NCI-H1048 (cell line): ENCODE measurements at places on chromosomes 1 and 21.

GRCh38 chr1:67165468-67166041 is 699 bp upstream of the IL23R start:
- DNase-seq: no peak

DNA sequence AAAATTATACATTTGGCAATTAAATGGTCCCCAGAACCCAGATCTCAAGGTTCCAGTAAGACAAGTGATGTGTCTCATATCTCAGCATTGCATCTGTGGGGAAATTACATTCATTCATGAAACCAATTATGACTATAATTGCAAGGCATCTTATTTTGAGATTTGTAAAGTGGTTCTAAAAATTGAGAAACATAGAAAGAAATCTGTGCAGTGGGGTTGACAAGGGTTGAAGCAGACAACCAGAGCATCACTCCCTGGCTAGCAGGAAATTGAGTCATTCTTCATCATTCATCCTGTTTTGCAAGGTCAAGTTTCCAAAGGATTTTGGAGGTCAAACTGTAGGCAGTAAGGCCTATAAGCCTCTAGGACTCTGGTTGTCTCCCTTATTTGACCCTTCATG is 25.1 kb upstream of the MROH9 start:
- DNase-seq: no peak

- no peak for DNase-seq
Measured at GRCh38 chr1:41434748-41435449, 49.6 kb downstream of the EDN2 start.

DNA sequence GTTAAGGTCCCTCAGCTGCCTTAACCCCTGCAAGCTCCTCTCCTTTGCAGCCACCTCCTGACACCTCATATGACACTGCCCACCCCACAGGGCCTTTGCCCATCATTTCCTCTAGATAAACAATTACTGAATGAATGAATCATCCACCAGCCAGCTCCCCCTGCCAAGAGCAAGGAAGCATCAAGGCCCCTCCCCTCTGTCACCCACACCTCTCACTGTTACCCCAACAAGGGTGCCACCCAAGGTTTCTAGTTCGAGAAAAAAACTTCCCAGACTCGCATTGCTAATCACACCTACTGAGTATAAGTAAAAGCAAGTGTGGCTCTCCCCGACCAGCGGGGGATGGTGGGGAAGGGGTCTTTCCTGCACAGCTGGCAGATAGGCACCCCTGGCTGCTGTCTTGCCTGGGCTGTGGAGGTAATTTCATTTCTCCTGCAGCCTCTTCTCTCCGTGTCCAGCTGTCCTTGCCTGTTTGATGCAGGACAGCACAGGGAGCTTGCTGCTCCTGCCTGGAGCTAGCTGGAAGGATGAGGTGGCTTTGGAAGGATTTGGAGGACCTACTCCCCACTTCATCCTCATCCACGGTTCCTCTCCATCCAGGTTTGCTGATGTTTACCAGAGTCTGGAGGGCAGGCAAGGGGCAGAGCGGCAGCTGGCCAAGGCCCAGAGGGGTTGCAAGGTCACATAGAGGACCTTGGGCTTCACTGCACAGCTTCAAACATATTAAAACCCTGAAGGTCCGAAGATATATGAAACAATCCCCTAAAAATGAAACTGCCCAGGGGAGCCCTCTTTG is 33.1 kb upstream of the LBR start:
- DNase-seq: no peak
